ENCODE measurements at places on chromosomes 6 and 20.

DNA sequence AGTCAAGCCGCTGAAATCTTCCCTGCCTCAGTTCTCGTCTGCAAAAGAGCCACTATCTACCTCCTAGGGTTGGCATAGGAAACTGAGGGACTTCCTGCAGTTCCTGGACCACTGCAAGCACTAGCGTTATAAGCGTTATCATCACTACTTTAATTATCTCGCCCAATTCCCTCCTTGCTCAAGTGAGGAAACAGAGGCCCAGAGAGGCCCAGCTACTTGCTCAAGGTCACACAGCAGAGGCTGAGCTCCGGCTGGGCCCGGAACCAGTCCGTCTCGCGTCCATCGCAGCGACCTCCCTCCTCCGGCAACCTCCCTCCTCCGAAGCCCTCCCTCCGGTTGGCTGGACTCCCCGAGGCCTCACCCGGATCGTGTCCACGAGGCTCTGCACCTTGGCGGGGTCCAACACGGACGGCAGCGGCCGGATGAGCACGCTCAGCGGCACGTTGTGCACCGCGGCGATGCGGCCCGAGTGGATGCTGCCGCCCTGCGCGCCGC lies 338 bp downstream of the SRXN1 start:
- DNase-seq, result peak; percentile 66

DNA sequence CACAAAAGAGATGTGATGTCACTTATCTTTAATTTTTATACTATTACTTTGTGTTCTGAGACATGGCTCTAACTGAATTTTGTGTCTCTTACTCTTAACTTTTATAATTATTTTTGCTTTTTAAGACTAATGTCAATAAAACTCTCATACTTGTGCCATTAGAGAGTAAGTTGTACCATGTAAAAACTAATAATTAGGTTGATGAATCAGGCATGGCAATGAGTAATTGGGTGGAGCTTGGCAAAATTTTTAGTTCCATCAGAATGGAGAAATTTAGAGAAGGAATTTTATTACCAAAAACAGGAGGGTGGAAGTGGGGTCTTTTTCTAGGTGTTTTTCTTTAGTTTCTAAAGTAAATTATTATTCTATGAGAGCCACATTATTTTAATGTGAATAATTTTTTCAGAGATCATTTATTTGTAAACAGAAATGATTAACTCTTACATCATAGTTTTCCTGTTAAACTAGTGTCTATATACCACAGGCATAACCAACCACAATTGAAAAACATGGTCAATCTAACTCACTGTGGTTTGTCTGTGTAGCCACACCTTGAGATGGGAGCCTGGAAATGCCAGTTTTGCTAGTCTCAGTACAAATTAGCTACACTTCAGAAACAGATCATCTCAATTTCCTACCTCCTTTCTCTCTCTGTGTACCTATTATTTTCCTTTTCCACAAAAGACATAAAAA lies 51.8 kb downstream of the ELOVL4 start:
- no peak for DNase-seq

DNA sequence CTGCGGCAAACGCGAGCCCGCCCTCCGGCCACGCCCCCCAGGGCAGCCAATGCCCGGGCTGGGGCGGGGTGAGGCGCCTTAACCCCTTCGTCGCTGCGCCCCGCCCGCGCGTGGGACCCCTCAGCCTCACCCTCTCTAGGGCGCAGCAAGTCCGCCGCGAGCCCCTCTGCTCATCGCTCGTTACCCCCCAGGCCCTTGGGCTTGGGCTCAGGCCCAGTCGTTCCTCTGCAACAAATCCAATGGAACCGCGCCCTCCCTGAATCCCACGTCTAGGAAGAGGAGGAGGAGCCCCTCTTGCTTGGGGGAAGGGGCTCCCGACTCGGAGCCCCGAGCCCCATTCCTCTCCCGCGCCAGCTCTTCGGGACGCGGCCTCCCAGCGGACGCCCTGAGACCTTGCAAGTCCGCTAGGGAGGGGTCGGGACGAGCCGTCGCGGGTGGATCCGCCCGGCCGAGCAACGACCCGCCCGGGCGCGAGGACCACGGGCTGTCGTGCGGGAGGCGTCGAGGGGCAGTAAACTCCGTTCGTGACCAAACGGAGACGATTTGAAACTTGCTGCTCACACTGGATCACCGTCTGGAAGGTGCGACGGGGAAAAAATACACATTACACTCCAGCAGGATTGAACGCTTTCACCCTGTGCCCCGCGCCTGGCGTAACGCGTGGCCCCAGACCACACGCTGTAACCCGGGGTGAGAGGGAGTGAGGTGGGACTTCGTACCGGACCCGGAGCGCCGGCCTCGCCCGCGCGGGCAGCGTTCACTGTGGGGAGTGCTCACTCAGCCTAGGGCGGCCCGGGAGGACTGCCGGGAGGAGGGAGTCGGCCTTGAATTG lies 477 bp upstream of the LZTS3 start:
- DNase-seq, result peak; percentile 93

GRCh38 chr6:158521759-158522158 lies 38.1 kb upstream of the TMEM181 start:
- no peak for DNase-seq

GRCh38 chr6:140817176-140817575 lies 1315.5 kb upstream of the GJE1 start:
- DNase-seq, result no peak

GRCh38 chr6:79954849-79955248 lies 7.5 kb upstream of the ELOVL4 start:
- DNase-seq, result no peak

DNA sequence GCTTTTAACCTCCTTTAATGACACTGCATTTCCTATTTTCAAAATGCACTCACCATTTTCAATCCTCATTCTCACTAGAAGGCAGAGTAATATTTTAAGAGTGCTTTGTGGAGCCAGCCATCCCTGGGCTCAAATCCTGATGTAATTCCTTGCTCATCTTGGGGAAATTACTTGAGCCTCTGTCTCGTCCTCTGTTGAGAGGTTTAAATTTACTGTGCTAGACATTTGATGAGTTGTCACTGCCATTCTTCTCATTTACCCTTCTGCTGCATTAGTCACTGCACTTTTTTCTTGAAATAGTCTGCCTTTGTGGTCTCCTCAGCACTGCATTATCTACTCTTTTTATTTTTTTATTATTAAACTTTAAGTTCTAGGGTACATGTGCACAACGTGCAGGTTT lies 150.0 kb upstream of the HDDC2 start:
- no peak for DNase-seq

DNA sequence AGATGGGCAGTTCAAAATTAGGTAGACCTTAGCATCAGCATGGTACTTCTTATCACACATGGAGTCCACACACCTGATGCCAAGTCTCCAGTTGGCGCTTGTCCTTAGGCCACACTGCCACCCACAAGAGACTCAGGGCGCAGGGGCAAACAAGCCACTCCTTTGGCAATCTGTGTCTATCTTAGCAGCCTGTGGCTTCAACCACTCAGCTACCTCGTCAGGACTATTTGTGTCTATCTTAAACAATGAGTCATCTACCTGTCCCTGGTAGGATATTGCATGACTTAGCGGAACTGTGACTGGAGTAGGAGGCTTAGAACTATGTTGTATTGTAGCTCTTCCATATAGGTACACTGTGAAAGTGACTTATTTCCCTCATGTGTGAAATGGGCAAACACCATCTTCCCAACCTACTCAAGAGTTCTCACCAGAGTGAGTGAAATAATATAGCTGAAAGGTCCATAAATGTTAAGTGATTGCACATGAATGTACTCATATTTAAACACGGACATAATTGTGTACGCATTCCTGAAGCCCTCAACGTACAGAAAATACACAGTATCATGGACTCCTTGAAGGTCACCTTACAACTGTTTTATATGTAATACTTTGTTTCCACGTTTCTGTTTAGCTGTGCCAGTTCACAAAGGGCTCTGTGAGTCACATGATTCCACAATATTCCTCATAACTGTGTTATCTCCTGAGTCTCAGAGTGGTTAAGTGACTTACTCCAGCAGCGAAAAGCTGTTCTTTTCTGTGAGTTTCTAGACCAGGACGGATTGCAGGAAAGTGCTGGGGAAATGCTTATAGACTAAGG lies 1.6 kb downstream of the TRIM27 start:
- peak; percentile 62 for DNase-seq

DNA sequence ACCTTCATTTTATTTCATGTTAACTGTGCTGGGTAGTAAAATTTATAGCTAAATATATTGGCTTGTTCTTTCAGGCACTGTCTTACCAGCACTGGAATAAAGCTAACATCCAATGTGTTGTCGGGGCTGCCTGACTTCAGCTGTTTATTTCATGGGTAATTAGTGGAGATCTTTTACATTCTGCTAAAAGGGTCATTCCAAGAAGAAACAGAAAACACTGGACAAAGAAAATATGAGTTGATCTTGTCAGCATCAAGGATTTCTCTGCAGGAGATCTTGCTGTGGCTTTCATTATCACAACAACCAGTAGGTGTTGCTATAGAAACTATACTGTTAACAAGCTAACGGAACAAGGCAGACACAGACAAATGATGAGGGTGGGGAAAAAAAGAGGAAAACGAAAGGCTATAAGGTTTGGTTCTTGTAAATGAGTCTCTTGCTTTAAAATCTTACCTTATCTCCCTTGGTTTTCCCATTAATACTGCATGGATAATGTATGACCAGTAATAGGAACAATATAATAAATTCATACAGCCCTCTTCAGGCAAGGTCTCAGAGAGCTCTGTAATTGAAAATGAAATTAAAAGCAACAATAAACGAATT lies 206.8 kb downstream of the SIM1 start:
- DNase-seq, result no peak

DNA sequence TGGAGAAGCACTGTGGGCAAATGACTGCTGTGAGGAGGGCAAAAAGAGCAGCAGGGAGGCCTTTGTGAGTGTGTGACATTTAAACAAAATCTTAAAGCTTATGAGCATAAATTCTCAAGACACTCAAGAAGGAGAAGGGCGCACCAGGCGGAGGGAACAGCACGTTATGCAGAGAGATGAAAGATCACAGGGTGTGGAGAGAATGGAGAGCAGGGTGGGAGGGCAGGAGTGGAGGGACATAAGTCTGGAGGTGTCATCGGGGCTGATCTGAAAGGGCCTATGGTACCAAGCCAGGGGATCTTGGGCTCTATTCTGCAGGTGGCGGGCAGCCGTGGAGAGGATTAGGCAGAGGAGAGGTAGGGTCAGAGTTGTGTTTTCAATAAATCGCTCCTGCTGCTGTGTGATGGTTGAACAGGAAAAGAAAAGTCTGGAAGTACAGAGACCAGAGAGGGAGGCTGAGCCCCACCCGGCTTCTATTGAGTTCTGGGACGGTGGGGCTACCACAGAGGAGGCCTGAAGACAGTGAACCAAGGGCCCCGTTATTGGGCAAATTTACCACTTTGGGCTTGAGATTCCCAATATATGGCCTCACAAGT lies 24.3 kb upstream of the DLGAP4 start:
- DNase-seq, result no peak

GRCh38 chr6:170286246-170286933 lies 4.5 kb downstream of the DLL1 start:
- DNase-seq, result peak; percentile 80

- peak; percentile 99 for DNase-seq
Observed at GRCh38 chr20:17568972-17569521, 828 bp upstream of the DSTN start.

DNA sequence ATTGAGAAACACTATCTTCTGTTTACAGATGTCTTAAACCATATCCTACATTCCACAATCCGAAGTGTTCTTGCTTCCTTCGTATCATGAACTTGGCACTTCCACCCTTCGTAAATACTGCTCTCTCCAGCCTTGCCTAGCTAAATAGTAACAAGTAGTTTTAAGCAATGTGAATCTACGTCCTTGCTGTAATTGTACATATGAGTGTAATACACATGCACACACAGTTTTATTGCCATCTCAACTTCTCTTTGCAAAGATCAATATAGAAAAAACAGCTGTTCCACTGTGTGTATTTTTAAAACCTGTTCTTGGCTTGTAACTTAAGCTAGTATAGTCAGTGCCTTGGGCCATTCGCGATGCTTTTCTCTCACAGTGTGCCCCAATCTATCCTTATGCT lies 1524.7 kb downstream of the GRIK2 start:
- DNase-seq, result no peak

GRCh38 chr6:50549026-50549425 lies 164.3 kb upstream of the TFAP2D start:
- no peak for DNase-seq

DNA sequence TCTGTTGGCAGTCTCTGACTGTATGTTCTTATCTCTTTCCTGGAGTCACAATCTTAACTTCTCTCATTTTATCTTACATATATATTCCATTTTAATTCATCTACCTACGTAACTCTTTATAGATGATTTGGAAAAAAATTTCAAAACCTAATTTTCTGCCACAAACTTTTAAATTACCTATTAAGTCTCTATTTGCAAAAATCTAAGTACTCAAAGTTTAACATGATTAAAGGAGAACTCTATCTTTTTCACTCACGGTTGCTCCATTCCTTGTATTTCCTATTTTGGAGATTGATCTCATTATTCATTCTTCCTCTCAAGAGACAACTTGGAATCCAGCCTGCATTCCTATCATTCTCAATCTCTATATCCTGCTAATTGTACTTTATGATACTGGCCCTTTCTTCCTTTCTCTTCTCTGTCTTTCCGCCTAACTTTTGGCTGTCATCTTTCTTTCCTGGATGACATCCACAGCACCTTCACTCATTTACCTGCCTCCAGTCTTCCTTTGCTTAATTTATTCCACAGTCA lies 1071.1 kb upstream of the CITED2 start:
- DNase-seq, result no peak

All from islet precursor cell (in vitro differentiated cells).